Stimulated activated CD8-positive, alpha-beta memory T cell treated with anti-CD3 and anti-CD28 coated beads, Interleukin-4, amount 100 ng/mL, for 24 hours (primary cell): ENCODE measurements at places on chromosomes 16 and 17.

DNA sequence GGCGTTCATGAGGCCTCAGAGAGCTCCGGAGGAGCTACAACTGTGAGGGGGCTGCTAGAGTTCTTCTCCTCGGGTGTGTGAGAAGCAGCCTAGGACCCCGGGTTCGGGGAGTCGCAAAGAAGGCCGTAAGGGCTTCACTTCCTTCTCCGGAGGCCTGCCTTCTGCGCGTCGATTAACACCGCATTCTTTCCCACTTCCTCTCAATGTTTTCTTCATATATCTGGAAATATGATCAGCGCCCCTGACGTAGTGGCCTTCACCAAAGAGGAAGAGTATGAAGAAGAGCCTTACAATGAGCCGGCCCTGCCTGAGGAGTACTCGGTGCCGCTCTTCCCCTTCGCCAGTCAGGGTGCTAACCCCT is 449 bp downstream of the SMCR8 start:
- DNase-seq = no peak

- no peak for DNase-seq
Measured at GRCh38 chr17:3009411-3009920, 53.9 kb downstream of the OR1D5 start.

- DNase-seq = no peak
Measured at GRCh38 chr16:28821874-28822519, 802 bp upstream of the ATXN2L start.

- no peak for DNase-seq
Measured at GRCh38 chr16:53085369-53085843, 30.6 kb downstream of the CHD9 start.

- DNase-seq = no peak
Measured at GRCh38 chr17:55490376-55490775, 20.9 kb downstream of the SMIM36 start.

DNA sequence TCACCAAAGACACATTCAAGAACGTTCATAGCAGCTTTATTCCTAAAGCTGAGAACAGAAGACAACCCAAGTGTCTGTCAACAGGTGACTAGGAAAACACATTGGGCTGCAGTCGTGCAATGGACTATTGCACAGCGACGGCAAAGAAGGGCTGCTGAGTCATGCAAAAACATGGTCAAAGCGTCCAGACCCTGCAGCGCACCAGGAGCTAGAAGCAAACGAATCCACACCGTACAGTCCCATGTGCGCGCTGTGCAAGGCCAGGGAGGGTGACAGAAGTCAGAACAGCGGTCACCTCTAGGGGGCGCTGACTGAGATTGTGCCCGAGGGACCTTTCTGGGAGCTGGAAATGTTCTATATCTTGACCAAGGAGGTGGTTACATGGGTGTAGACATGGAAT is 266.4 kb downstream of the MAF start:
- DNase-seq = peak; percentile 17

DNA sequence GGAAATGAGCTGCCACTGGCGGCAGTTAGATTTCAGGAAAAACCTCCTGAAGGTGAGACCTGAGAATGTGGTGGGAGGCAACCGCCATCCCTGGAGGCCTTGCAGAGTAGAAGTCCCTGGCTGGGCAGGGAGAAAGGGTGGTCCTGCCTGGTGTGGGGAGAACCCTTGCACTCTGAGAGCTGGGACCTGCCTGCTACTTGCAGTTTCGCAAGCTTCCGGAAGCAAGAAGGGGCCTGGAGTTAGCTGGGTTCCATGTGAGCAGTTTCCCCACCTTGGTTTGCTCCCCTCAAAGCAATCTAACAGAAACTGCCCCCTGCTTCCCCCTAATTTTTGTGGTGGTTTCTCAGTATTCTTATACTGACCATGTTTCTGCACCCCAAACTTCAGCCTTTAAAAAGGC is 6.5 kb downstream of the ZNF629 start:
- no peak for DNase-seq

DNA sequence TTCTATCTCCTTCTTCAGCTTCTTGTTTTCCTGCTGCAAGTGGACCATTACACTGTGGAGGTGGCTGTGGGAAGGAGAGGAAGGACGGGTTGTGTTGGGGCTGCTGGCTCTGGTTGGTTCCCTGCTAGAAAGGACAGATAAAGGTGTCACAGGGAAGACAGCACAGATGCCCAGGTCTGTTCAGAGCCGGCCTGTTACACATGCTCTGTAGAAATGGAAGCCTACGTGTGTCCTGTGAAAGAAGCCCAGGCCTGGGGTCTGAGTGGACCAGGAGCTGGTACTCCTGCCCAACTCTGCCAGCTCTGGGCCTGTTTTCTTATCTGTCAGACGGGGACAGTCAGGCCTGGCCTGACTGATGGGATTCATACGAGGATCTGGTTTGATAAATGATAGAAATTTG is 26.4 kb downstream of the DHX38 start:
- no peak for DNase-seq

DNA sequence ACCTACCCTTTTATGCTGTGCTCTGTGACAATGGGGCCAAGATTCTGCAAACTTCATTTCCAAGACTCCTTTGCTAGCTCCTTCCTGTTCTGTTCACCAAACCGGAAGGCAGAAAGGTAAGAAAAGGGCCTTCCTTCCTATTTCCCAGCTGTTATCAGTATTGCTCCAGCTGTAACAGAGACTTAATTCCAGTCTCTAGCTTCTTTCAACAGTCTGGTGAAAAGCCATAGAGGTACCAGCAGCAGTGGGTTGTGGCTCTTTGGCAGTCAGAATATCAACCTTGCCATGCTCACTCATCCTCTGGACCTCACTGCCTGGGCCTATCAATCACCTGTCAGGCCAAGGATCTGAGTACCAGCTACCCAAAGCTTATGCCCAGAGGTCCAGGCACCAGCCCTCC is 89.4 kb upstream of the C17orf78 start:
- DNase-seq = no peak
